ENCODE measurements at places on chromosomes 6 and 20.

DNA sequence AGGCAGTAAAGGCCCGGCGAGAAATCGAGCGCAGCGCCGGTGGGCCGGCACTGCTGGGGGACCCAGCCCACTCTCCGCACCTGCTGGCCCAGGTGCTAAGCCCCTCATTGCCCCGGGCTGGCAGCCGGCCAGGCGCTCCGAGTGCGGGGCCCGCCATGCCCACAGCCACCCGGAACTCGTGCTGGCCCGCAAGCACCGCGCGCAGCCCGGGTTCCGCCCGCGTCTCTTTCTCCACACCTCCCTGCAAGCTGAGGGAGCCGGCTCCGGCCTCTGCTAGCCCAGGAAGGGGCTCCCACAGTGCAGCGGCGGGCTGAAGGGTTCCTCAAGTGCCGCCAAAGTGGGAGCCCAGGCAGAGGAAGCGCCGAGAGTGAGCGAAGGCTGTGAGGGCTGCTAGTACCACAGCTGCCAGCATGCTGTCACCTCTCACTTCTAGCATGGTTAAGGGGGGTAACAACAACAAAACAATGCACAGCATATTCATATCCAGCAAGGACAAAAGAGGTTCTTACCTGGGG lies 11.3 kb upstream of the GMPR start:
- no peak for DNase-seq

DNA sequence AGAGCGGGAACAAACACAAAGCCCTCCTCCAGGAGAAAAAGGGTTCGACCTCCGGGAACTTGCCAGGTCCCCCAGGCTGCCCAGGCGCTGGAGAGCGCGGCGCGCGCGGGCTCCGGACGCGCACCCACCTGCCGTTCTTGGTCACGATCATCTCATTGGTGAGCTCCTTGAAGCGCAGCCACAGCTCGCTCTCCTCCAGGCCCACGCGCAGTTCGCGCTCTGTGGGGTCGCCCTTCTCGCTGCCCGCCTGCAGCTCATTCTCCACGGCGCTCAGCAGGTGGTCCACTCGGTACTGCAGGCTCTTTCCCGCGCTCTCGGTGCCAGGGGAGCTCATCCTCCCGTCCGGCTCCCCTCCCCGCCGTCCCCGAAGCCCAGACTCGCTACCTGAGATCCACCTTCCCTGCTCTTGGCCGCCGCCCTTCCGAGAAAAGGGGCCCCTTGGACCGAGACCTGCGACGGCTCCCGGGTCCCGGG lies 356 bp downstream of the TBXT start:
- no peak for DNase-seq

DNA sequence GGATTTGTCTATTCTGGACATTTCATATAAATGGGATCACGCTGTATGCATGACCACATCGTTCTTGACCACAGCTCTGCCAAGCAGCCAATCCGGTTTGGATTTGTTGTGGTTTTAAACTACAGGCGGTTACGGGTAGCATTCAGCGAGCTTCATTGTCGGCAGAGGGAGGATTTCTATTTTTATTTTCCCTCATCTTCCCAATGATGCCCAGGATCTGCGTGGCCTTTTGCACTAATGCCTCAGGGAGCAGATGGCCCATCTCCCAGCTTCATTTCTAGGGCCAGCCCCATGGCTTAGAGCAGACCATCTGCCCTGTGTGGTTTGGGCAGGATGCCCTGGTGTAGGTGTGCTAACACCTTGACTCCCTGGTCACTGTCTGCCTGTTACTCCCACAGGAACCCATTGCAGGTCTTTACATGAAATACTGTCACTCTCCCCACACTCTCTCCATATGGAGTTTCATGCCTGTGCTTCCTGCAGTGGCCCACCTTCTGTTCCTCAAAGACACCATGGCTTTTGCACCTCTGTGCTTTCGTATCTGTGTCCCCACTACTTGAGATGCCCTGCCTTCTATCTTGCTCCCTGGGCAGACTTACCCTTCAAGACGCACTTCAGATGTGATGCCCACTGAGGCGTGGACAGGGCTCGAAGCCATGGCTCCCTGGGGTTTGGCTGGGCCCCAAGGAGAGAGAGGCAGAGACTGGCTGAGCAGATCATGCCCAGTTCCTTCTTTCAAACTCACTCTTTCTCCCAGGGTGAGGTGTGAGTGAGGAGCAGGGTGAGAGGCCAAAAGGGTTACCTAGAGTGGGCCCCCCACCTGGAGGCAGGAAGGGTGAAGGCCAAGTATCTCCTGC lies 26.0 kb downstream of the SDCBP2 start:
- no peak for DNase-seq

DNA sequence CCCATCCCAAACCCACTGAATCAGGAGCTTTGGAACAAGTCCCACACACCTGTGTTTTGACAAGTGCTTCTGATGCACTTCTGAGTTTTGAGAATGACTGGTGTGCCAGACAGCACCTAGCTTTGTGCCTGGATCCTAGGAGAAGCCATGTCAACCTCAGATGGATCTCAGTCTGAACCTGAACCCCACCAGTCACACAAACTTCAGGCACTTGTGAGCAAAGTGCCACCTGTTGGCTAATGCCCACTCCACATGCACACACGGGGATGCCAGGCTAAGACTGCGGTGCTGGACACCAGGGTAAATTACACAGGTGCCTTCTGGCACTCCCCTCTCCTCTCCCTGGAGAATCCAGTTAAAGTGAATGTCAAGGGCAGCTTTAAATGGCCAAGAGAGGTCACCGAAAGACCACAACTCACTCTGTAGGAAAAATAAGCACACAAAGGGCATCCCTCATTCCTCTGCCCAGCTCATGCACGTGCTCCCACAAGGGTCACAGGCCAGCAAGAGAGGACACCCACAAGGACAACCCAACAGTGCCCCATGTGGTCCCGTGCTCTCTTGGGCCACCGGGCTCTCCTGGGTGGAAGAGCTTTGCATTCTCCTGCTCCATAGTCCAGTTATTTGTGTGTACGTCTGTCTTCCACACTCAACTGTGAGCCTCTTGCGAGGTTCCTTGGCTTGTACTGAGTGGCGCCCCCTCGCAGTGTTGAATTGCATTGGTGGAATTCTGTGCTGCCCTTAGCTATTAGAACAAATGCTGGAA lies 45.6 kb downstream of the TAF8 start:
- no peak for DNase-seq

DNA sequence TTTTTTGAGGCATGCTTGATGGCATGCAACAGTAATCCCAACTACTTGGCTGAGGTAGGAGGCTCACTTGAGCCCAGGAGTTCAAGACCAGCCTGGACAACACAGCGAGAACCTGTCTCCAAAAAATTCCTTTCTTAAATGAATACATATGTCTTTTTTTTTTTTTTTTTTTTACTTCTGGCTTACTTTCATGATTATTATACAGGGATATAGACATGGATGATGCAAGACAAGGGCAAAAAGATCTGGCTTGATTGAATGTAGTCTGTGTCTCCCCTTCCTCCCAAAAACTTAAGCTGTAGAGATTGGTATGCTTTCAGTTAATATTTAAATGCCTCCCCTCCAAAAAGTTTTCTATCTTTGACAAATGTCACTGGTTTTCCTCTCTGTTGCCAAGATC lies 7.6 kb downstream of the SNX3 start:
- DNase-seq = no peak

DNA sequence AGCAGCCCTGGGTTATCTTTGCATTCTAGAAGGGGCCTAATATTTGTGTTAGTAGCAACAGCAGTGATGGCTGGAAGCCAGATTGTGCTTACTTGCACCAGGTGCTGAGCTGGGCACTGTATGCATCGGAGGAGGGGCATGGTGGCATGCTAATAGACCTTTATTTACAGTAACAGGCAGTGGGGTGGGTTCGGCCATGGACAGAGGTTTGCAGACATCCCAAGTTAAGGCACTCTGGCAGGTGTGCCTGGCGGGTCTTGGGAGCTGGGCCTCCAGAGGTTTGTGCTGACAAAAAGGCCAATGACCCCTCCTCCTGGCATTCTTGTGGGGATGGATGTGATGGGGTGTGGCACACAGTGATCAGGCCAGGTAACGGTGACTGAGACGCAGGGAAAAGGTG lies 39.0 kb upstream of the CD93 start:
- DNase-seq = no peak

DNA sequence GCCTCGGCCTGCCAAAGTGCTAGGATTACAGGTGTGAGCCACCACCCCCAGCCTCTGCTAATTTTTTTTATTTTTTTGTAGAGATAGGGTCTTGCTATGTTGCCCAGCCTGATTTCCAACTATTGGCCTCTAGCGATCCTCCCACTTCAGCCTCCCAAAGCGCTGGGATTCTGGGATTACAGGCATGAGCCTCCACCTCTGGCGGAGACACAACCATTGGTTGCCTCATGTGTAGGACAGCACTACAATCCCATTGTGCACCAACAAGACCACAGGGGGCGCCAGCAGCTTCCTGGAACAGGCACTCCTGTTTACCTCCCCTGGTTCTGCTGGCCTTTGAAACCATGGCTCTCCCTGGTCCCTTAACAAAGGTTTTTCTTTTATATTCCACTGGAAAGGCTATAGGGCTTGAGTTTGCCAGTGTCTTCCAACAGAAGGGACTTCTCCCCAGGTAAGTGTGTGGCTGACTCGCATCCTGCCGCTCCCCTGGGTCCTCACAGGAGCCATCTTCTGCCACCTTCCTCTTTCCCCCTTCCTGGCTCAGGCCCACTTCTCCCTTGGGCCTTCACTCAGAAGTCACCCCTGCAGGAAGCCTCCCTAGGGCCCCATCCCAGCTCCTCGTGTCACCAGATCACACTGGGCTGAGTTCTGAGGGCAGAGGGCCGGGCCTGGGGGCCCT lies 39.2 kb upstream of the TLDC2 start:
- DNase-seq = peak; percentile 74

- DNase-seq = peak; percentile 89
These were observed 18.1 kb downstream of the TUBB2B start for GRCh38 chr6:3209114-3210023.

GRCh38 chr20:50008007-50008406 lies 25.2 kb downstream of the SNAI1 start:
- DNase-seq = no peak

DNA sequence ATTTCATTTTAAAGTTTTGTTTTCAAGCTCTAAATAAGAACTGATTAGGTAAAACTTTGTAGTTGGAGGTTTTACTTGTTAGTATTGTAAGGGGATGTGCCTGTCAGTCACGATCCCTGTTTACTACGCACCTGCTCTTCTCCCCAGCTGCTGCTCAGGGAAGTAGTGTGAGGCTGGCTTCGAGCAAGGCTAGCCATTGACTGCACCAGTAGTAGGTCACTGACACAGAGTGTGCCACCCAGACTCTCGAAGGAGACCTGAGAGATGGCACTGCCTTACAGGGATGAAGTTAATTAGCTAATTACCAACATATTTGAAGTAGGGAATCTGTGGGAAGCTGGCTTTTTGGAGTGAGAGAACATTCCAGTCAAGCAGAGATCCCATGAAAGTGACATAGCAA lies 89.2 kb downstream of the DNAH8 start:
- DNase-seq = no peak

GRCh38 chr6:16438718-16439591 lies 200.6 kb downstream of the GMPR start:
- DNase-seq = no peak

- DNase-seq = no peak
These were observed 80.8 kb upstream of the PHACTR1 start for GRCh38 chr6:12635813-12636212.

DNA sequence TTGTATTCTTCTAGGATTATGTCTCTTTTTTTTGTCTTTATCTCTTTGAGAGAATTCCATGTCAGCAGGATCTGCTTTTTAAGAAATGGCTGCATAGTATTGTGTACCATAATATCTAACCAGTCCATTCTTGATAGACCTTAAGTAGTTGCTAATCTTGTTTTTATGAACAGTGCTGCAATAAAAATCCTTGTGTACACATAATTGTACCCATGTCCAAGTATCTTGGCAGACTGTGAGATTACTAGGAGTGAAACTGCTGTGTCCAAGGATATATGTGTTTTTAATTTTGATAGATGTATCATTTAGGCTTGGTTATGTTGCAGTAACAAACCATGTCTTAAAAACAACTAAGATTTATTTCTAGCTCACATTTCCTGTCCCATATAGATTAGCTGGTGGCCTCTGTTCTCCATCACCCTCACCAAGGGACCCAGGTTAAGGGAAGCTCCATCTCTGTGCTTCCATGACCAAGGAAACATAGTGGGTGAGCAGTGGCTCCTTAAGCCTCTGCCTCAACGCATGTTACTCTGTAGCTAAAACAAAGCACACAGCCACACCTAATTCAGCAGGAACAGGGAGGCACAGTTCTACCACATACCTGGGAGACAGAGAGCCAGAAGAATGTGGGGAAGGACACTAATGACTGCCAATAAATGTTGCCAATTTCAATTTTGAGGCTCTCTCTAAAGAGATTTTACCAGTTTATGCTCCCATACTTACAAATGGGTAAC lies 12.1 kb upstream of the SUMO4 start:
- no peak for DNase-seq

DNA sequence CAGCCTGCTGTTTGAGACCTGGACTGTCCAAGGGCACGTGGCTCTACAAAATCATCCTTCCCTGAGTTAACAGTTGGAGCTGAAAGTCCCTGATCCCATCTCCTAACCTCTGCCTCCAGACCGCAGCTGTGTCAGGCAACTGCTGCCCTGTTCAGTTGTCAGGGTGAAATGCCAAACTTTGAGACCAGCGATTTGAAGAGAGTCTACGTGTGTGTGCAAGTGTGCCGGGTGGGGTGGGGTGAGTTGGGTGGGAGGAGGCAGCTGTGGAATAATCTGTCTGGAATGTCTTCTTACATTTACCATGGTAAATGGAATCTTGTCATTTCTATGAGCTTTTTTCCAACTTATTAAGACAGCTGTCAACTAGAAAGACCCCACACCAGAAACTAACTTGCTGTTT lies 81.0 kb upstream of the FAM8A1 start:
- DNase-seq = no peak

DNA sequence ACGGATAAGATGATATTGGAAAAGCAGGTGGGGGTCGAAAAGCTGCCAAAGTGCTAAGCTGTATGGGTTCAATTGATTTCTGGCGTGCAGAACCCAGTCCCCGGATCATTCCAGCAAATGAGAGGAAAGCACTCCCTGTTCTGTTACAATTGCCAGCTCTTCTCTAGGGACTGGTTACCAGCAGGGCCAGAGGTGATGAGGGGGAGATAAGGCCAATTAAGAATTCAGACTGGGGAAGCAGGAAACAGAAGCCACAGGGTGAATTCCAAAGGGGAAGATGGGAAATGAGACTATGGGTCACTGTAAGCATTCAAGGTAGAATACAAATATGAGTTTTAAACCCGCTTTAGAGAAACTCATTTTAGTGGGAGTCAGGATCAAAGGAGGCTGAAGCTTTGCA lies 349.4 kb upstream of the MAP3K7 start:
- DNase-seq = no peak

DNA sequence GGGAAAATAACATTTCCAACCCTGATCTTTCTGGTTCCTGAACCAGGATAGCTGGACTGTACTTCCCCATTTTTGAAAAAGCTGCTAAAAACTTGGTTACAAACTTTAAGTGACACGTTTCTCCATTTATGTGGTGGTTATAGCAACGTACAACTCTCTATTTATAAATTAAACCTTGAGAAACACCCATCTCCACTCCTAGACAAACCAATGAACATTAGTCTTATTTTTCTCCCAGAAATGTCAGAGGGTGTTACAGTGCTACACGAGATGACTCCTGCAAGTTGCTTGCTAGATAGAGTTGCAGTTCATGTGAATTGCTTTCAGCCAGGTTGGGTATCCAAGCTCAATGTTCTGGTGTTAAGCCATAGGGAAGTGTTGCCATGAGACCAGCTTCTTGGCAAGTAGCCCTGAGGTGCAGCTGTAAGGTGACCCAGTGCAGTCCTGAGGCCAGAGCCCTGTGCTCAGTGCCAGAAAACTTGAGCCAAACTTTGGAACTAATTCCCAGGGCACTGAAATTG lies 51.3 kb upstream of the REV3L start:
- no peak for DNase-seq

Data from NT2/D1 (cell line).